ENCODE measurements at places on chromosomes 6 and 20. TPM values are rescaled to one million over a fixed set of nuclear protein-coding genes. Genes with fewer than 3 reads are reported as not detected.

- no peak for DNase-seq
These were observed 91.5 kb upstream of the BHLHE23 start for GRCh38 chr20:63098195-63098810.

- DNase-seq: peak; percentile 58
These were observed 1.4 kb upstream of the TRERF1 start for GRCh38 chr6:42453031-42453653.

DNA sequence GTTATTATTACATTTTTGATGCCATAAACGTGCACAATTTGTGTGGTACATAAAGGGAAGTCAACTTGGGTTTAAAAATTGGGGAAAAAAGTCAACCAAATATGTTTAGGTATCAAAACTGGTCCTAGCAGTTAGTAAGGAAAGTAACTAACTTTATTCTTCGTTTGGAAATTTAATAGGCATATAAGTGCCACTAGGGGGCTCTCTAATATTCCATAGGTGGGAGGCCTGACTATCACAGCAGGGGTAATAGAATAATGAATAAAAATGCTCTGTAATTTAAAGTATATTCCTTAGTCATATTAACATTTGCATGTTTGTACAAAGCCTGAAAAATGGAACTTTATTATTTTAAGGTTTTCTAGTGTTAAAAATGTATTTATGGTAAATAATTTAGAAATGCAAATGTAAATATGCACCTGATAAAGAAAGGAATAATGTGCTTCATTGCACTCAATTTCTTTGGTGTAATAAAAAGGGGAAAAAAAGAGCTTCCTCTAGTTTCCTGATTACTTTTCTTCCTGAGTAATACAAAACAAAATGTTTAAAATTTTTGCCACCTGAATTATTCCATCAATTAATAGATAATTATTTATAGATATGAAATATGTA, 125.7 kb upstream of the HDAC2 start:
- DNase-seq: no peak

Gene ORC3
- total RNA-seq: 20.8 TPM

- no peak for DNase-seq
These were observed 107.7 kb upstream of the TMEM181 start for GRCh38 chr6:158452191-158452590.

Gene MLN
- not detected for total RNA-seq

GRCh38 chr6:18692929-18693685, 306.0 kb downstream of the RNF144B start:
- no peak for DNase-seq

Gene LPIN3
- 0.16 TPM for total RNA-seq

GRCh38 chr6:170186941-170187668, 103.8 kb downstream of the DLL1 start:
- DNase-seq: peak; percentile 5

Gene MOG
- not detected for total RNA-seq

Gene HCK
- total RNA-seq: 0.33 TPM

GRCh38 chr20:48784273-48784641, 43.5 kb downstream of the PREX1 start:
- DNase-seq: no peak

DNA sequence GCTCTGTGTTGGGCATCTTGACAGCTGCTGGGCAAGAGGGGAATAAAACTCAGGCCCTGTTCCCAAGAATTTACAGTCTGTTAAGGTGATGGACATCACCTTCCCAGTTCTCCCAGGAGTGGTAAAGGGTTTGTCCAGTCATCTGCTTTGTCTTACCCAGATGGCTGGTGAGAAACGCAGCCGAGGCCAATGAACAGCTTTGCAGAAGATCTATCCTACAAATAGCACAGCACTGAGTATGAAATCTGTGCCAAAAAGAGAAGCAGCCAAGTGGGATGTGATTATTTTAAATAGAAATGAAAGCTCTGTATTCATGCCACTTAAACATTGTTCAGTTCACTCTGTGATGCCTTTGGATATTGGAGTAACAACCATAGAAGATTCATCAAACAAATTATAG, 132.7 kb upstream of the SLC22A16 start:
- no peak for DNase-seq

DNA sequence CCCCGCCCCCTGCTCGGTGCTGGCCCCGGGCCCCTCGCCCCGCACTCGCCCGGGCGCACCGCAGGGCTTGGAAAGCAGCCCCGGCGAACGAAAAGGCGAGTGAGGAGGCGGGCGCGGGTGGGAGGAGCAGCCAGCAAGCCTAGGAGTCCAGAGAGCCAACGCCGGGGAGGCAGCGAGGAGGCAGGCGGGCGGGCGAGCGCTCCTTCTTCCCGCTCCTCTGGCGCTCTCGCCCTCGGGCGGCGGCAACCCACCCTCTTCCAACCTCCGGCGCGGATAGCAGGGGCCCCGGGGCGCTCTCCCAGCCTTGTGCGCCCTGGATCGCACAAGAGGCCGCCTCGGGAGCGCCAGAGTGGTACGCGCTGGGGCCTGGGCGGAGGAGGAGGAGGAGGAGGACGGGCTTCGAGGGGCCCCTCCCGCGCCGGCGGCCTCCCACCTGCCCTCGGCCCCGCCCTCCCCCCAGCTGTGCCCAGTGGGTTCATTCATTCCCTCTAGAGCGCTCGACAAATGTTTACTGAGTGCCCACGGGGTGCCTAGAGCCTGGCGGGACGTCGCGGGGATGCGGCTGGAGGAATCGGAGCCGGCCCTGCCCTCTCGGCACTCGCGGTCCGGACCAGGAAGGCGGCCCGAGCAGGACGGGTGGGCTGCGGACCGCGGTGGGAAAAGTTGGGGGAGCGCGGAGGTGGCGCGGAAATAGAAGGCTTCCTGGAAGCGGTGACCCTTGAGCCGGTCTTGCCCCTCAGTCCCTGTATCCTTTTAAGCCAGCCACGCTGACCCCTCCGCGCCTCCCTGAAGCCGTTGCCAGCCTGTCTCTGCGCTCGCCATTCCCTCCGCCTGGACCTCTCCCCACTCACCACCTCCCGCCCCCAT, at the start of gene BMP7:
BMP7 (minus strand) TSS at position 351 of the 867 bp plus-strand sequence. CDS start 519 bp downstream, outside the sequence.
- no peak for DNase-seq

Gene THBS2
- total RNA-seq: not detected

DNA sequence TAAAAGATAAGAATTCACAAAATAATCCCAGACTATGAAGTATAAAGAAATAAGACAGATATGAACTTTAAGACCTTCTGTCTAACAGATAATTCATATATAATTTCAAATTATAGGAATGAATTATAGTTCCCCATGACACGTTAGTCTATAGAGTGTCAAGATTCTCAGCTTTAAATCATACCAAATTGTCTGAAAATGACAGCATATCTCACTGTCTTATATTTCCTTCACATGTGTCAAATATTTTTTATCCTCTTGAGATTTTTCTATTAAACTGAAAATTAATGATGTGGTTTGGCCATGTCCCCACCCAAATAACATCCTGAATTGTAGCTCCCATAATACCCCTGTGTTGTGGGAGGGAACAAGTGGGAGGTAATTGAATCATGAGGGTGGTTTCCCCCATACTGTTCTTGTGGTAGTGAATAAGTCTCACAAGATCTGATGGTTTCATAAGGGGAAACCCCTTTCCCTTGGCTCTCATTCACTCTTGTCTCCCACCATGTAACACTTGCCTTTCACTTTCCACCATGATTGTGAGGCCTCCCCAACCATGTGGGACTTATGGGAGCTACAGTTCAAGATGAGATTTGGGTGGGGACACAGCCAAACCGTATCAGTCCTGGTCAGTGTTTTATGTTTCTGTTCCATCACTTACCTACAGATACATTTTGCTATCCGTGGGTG, 825.3 kb upstream of the GJE1 start:
- DNase-seq: no peak

- no peak for DNase-seq
These were observed 71.4 kb downstream of the ADGB start for GRCh38 chr6:146670161-146670560.

- DNase-seq: no peak
These were observed 46.5 kb upstream of the SHLD1 start for GRCh38 chr20:5703681-5704101.

GRCh38 chr20:53828682-53829254, 235.1 kb upstream of the ZNF217 start:
- no peak for DNase-seq

GRCh38 chr6:130189531-130190397, 33.0 kb downstream of the SAMD3 start:
- no peak for DNase-seq

DNA sequence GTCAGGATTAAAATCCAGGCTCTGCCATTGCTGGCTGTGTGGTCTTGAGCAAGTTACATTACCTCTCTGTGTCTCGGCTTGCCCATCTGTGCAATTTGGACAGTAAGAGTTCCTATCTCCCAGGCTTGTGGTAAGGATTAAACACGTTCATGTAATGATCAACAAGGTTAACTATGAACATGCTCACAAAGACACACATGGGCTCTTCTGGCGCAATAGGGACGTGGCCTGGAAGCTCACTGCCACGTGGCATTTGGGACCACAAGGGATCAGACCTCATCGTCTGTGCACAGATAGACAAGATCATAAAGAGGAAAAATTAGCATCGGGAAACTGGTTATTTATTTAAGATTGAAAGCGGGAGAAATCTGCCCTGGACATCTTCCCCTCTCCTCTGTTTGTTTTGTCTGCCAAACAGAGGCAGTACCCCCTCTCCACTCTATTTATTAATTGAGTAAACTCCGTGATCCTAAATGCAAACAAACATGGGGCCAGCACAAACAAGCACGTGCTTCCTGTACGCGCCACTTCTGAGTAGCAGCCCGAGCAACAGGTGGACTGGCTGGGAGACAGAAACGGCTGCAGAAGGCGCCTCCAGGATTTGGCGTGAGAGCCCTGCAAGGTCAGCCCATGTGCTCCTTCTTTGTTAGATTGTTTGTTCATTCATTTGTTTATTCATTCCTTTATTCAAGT, 95.0 kb downstream of the CDH26 start:
- DNase-seq: no peak

Gene SDC4
- total RNA-seq: 3.5 TPM

DNA sequence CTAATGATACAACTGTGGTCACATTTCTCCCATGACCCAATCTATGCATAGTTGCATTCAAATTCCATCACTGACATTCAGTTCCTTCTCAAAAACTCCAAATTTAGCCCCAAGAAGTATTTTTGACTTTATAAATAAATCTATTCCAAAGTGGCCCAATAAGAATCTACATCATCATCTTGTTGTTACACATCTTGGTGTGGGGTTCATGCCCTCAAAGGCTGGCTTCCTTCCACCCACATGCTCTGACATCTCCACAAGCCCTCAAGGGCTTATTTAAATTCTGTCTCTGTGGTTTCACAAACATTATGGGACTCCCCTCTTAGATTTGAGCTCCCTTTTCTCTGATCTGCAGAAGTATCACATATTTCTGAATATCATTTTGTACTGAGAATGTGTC, 585.3 kb upstream of the BTBD3 start:
- no peak for DNase-seq

Gene FRK
- total RNA-seq: 0.03 TPM

Gene PROKR2
- total RNA-seq: not detected

Gene KIF13A
- total RNA-seq: 2.0 TPM

- no peak for DNase-seq
These were observed 64.9 kb upstream of the TGM3 start for GRCh38 chr20:2230726-2231488.

DNA sequence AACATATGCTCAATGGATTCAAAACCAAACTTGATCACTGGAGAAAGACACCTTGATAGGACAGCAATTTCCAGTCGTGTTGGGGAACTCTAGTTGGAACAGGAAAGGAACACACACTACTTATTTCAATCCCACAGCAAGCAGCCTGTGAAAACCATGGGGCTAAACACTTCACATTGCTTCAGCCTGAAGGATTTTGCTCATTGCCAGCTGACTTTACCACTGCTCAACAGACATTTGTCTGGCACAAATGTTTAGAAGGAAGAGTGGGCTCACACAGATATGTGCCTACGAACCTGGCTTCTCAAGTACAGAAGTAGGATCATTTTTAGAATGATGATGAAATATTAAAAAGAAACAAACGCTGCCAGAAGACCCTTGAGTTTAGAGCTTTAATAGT, 598.1 kb downstream of the PHF3 start:
- DNase-seq: no peak

Gene BPIFB4
- total RNA-seq: not detected

DNA sequence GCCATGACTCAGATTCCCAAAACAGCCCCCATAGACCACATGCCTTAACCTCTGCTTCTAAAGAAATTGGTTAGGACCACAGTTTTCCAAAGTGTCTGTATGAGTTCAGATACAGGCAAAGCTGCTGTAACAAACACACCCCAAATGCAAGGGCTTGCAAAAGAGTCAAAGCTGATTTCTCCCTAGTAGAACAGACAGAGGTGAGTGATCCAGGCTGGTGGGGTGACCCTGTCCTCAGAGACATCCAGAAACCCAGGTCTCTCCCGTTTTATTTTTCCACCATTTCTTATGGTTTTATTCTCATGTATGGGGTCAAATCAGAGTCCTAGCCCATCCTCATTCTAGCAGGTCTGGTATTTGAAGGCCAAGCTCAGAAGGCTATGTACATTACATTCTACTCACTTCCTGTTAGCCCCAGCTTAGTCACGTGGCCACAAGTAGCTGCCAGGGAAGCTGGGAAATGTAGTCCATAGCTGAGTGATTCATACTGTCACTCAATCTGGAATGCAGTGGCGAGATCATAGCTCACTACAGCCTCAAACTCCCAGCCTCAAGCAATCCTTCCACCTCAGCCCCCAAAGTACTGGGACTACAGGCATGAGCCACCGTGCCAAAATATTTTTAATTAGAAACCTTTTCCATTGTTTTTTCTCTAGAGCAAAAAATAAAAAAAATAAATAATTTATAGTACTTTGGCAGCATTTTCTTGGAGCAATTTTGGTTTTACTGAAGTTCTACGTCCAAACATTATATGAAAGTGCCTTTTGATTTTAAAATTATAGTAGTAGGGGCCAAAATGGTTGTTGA, 175.2 kb downstream of the ZMYND8 start:
- DNase-seq: no peak

GRCh38 chr6:1175877-1176276, 136.0 kb upstream of the FOXQ1 start:
- no peak for DNase-seq

Gene LAMP5
- not detected for total RNA-seq

GRCh38 chr6:36177166-36177565, 19.4 kb upstream of the BRPF3 start:
- no peak for DNase-seq

GRCh38 chr20:21515300-21516179, 1.7 kb upstream of the NKX2-2 start:
- DNase-seq: no peak

Gene SNAP25
- 0.18 TPM for total RNA-seq

GRCh38 chr6:135481783-135482369, 15.7 kb downstream of the AHI1 start:
- no peak for DNase-seq

Gene TREM2
- total RNA-seq: 0.23 TPM

Measured in T-cell (primary cell).